ENCODE measurements at places on chromosomes 13 and 19. TPM values are rescaled to one million over a fixed set of nuclear protein-coding genes. Genes with fewer than 3 reads are reported as not detected.

GRCh38 chr19:37987356-37988332 is 80.6 kb downstream of the SIPA1L3 start:
- H3K27me3 ChIP-seq: no peaks in the 10 kb centered on the region
- no peaks in the 10 kb centered on the region for H3K36me3 ChIP-seq
- no peak for DNase-seq
- peaks cover 12% of the 10 kb centered on the region for H3K4me1 ChIP-seq
- no peak overlapping the region for H3K4me3 ChIP-seq

Gene EXOC3L2
- total RNA-seq: 1.5 TPM

Gene RNF113B
- total RNA-seq: not detected

Gene AMH
- total RNA-seq: 0.95 TPM

- H3K27ac ChIP-seq: no peak overlapping the region
- H3K27me3 ChIP-seq: no peaks in the 10 kb centered on the region
- no peaks in the 10 kb centered on the region for H3K4me1 ChIP-seq
- H3K4me3 ChIP-seq: no peak overlapping the region
These were observed 525.8 kb downstream of the MYO16 start for GRCh38 chr13:109154966-109155761.

- no peaks in the 10 kb centered on the region for H3K27me3 ChIP-seq
- H3K27ac ChIP-seq: no peak overlapping the region
- H3K36me3 ChIP-seq: no peaks in the 10 kb centered on the region
- no peak for DNase-seq
These were observed 1346.0 kb upstream of the SPRY2 start for GRCh38 chr13:81686877-81687276.

Gene KIR2DL4
- total RNA-seq: 2.0 TPM

Gene ZNF709
- 3.3 TPM for total RNA-seq

- no peak overlapping the region for H3K27ac ChIP-seq
- no peaks in the 10 kb centered on the region for H3K27me3 ChIP-seq
- no peak overlapping the region for H3K4me3 ChIP-seq
- no peaks in the 10 kb centered on the region for H3K36me3 ChIP-seq
These were observed 102.4 kb downstream of the ZNF486 start for GRCh38 chr19:20269461-20269860.

DNA sequence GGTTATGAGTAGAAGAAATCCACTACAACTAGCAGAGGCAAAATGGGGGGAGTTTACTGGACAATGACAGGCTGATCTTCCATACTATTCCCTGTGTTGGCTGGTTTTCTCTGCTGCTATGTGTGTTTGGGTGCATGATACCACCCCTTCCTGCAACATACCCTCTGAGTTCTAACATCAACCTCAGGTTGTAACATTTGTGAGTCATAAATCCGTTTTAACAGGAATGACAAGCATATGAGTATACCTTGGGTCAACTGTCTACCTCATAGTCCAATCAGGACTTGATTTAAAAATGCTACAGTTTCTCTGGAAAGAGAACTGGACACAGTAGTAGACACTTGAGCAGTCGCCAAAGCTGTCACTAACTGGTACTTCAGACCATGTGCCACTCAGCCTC is 422.9 kb downstream of the KCTD12 start:
- no peak overlapping the region for H3K4me3 ChIP-seq
- H3K27me3 ChIP-seq: no peaks in the 10 kb centered on the region
- no peaks in the 10 kb centered on the region for H3K4me1 ChIP-seq

Gene FAM83E
- 58.6 TPM for total RNA-seq

- no peak for DNase-seq
- H3K27ac ChIP-seq: no peak overlapping the region
- no peaks in the 10 kb centered on the region for H3K36me3 ChIP-seq
These were observed 465.6 kb downstream of the ITGBL1 start for GRCh38 chr13:101917833-101918661.

DNA sequence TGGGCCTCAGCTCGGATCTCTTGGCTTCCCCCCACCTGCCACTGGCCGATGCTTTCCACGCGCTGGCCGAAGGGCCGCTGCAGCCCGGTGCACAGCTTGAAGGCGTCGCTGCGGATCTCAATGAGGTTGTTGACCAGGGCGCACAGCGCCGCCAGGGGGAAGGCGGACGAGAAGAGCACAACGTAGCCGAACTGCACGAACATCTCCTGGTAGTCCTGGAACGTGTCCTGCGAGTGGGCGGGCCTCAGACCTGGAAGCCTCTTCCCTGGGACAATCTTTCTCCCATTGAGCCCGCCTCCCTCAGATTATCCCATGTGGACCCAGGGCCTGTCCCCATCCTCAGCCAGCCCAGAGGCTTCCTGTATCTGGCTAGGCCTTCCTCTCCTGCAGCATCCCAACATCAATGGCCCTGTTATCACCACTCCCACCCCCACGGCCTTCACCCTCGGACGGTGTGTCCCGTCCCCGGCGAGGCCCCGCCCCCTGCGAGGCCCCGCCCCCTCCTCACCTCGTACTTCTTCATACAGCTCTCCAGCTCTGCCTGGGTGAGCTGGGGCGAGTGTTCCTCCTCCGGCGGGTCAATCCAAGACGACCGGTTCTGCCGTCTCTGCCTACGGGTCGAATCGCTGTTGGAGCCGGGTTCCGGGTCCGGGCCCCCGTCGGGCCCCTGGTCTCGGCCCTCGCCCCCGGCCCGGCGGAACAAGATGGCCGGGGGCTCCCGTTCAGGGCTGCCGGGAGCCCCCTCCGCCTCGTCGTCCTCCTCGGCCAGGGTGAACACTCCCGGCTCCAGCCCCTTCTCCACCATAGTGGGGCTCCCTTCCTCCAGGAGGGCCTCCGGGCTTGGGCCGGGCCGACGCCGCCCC is 6.8 kb downstream of the ANO8 start:
- H3K4me3 ChIP-seq: peak overlapping the region; percentile 61
- peak overlapping the region; percentile 79 for H3K27ac ChIP-seq
- H3K4me1 ChIP-seq: peaks cover 29% of the 10 kb centered on the region
- no peaks in the 10 kb centered on the region for H3K27me3 ChIP-seq
- DNase-seq: peak; percentile 90

DNA sequence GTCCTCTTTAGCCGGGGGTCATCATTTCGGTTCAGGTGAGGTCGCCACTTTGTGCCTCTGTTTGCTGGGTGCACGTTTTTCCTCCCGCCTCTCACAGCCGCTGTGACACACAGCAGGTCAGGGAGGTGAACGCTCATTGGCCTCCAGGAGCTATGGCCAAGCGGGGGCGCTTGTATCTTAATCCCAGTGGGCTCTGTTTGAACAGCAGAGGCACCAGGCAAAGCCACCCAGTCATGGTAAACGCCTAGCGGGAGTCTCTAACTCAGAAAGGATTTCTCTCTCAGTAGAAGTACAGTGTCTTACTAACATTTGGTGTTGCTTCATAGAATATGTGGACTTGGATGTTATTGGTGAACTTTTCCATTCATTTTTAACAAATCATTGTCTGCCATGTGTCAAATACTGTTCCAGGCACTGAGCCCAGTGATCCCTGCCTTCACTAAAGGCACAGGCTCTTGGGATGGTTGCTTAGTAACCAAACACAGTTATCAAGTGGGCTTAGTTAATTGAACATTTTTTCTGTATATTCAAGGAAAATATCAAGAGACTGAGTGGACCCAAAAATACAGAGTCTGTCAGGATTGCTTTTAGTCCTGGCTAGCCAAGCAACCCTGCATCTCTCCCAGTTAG is 186.7 kb downstream of the STK24 start:
- H3K4me1 ChIP-seq: no peaks in the 10 kb centered on the region
- H3K36me3 ChIP-seq: no peaks in the 10 kb centered on the region
- no peak for DNase-seq
- no peak overlapping the region for H3K4me3 ChIP-seq
- H3K27ac ChIP-seq: no peak overlapping the region

Gene CD70
- total RNA-seq: not detected

DNA sequence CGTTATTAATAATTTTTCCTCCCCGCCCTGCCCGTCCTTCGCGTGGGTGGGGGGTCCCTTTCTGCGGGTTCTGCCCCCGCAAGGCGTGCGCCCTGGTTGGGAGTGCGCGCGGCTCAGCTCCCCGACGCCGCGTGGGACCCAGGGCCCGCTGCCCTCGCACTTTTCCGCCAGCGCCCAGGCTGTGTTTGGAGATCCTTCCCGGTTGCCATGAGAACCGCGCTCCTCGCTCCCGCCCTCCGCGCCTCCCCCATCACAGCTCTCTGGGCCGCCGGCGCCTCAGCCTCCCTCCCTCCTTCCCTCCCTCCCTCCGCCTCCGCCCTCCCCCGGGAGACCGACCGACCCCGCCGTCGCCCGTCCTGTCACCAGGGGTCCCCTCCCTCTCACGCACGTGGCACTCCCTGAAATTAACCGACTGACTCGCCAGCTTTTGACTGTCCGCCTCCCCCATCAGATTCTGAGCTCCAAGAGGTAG is 2.4 kb upstream of the SSBP4 start:
- H3K4me3 ChIP-seq: peak overlapping the region; percentile 18
- H3K36me3 ChIP-seq: no peaks in the 10 kb centered on the region
- H3K27me3 ChIP-seq: no peaks in the 10 kb centered on the region
- H3K4me1 ChIP-seq: peaks cover 51% of the 10 kb centered on the region
- peak overlapping the region; percentile 78 for H3K27ac ChIP-seq

- DNase-seq: no peak
- no peaks in the 10 kb centered on the region for H3K27me3 ChIP-seq
- no peak overlapping the region for H3K4me3 ChIP-seq
- H3K27ac ChIP-seq: no peak overlapping the region
These were observed 4.2 kb downstream of the PRR12 start for GRCh38 chr19:49594993-49595818.

- H3K4me3 ChIP-seq: no peak overlapping the region
- peak overlapping the region; percentile 38 for H3K27ac ChIP-seq
- H3K4me1 ChIP-seq: no peaks in the 10 kb centered on the region
These were observed 15.2 kb upstream of the IZUMO2 start for GRCh38 chr19:50178320-50178719.

Gene FGF9
- not detected for total RNA-seq
